HFFc6 (cell line): ENCODE measurements at places on chromosomes 12 and 14. TPM values are rescaled to one million over a fixed set of nuclear protein-coding genes. Genes with fewer than 3 reads are reported as not detected.
A peak's percentile ranks its signal among the peaks of the same experiment; 100 is the strongest.

GRCh38 chr14:77124345-77125280, 17.0 kb downstream of the ZDHHC22 start:
- DNase-seq = peak; percentile 4

GRCh38 chr12:114131824-114132223, 165.7 kb upstream of the RBM19 start:
- no peak for DNase-seq

- no peak for DNase-seq
These were observed 498.9 kb downstream of the SLC6A15 start for GRCh38 chr12:84413656-84414055.

Gene NTF3
- 6.4 to 9.3 TPM (median 7.4 TPM) in 3 replicates for total RNA-seq

Gene STON2
- not detected in 2 replicates for total RNA-seq

Gene POLE2
- total RNA-seq = 4.1 and 10.0 TPM in 2 replicates

Gene TDRD9
- total RNA-seq = not detected in 3 replicates

Gene DGKA
- 63.1 to 85.7 TPM (median 73.7 TPM) in 3 replicates for total RNA-seq
